ENCODE measurements at places on chromosomes 16 and 17.

DNA sequence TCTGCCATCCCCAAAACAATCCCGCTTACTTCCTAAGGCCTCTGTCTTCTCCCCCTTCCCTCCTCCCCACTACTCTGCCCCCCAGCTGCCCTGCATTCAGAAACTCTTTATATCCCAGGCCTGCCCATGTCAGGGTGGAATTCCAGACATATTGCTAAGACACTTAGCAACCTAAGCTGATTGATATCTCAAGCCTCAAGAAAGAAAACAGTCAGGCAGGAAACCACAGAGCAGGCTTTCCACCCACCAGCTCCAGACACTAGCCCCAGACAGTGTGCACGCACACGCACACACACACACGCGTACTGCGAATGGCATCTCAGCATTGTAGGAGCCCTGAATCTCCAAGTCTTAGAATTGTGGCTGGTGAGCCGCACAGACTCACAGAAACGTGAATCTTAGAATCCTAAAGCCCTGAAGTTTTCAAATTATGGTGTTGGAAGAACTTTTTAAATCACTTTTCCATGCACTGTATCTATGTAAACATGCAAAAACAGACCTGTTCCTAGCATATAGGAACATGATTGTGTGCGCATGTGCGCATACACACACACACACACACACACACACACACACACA, 8.8 kb upstream of the LPCAT2 start:
- DNase-seq: no peak

GRCh38 chr16:70610273-70611223, 35.8 kb upstream of the IL34 start:
- DNase-seq: no peak

GRCh38 chr16:85441189-85441889, 171.8 kb upstream of the GSE1 start:
- DNase-seq: no peak

GRCh38 chr16:73290258-73290657, 242.3 kb upstream of the ZFHX3 start:
- DNase-seq: no peak

DNA sequence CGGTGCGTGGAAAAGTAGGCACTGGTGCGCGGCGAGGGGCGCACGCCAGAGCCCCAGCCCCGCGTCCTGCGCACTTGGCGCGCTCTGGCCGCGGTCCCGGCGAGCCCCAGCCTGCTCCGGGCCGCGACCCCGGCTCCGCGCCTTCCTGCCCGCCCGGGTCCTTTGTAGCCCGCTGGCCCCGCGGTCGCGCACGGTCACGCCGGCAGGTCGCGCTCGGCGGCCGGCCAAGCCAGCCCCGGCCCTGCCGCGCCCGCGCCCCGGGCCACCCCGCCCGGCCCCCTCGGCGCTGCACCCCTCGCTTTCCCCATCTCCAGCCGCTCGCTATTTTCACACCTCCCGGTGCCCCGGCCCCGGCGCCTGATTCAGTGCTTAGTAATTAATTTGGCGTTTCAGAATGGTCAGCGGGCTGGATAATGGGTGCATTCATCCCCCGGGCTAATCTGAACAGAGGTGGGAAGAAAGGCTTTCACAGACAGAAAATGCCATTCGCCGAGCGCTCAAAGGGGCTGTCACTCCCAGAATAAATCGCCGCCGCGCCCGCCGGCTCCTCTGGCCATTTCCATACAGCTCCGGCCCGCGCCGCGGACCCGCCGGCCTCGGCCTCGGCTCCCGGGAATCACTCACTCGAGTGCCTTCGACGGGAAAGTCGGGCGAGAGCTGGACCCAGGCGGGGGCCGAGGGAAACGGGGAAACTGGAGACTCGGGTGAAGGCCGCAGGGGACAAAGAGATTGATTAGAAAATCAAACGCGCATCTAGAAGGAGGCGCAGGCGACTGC, 17.8 kb upstream of the NTN1 start:
- no peak for DNase-seq

DNA sequence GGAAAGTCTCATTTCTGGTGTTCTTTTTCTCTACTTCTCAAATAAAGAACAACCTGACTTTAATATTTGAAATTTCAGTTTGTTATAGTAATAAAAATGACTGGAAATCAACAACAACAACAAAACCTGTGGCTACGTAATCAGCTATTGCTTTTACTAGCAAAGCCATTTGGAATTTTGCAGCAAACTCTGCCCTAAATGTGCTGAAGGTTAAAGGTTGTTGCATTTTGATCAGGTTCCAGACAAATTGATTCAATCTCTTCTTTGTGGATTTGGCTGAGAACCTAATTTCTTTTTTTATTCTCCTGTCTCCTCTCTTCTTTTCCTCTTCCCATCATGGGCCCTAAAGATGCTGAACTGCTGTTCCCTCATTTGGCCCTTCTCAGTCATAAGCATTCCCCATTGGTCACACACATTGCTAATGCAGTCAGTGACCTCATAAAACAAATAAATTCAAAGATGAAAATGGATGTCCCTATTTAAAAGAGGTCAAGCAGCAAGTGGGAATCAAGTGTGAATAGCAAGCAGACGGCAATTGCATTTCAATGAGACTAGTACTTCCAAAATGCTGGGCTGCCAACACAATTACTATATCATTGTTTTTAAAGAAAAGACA, 795.1 kb upstream of the CDH8 start:
- DNase-seq: no peak

DNA sequence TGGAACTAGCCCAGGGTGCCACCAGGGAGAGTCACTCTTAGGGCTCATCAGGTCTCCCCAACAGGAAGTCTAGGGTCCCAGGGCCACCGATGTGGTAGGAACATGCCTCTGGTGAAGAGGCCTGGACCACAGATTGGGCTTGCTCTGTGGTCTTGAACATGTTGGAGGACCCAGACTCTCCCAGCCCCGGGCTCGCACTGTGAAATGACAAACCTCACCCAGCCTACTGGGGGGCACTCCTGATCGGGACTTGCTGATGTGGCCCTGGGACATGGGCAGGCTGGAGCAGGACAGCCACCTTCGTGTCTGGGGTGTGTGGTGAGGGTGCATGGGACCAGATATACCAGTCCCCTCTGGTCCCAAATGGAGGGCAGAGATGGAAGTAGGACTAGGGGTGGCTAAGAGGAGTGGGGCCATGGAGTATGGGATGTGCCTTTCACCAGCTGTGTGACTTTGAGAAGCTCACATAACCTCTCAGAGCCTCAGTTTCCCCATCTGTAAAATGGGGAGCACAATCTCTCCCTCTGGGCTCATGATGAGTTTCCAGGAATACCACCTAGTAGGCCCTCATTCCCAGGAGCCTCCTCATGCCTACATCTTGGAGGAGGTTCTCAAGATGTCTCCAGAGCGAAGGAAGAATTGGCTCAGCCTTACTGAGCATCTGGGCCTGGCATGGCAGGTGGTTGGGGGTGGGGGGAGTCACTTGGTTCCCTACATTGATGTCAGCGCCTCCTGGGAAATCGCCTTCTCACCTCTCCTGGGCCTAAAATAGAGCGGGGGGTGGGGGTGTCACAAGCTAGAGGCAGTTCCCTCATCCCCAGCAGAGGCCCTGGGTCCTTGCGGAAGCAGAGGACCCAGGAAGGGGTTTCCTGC, 1.5 kb upstream of the ADAM11 start:
- DNase-seq: no peak

DNA sequence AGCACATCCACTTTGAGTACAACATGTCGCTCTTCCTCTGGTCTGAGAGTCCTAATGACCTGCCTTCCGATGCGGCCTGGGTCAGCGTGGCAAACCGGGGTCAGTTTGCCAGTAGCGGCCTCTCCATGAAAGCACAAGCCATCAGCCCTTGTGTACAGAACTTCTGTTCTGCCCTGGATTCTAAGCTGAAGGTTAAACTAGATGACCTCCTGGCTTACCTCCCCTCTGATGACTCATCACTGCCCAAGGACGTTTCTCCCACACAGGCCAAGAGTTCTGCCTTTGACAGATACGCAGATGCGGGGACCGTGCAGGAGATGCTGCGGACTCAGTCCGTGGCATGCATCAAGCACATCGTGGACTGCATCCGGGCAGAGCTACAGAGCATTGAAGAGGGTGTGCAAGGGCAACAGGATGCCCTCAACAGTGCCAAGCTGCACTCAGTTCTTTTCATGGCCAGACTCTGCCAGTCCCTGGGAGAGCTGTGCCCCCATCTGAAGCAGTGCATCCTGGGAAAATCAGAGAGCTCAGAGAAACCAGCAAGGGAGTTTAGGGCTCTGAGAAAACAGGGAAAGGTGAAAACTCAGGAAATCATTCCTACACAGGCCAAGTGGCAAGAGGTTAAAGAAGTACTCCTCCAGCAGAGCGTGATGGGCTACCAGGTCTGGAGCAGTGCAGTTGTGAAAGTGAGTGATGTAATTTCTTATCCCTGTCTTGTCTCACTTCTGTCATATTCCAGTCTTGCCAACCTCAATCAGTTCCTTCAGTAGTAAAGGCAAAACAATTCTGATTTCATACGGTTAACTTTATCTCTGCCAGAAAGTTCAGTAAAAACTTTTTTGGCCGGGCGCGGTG, 8.6 kb downstream of the COG1 start:
- DNase-seq: no peak
